ENCODE measurements at places on chromosomes 1 and 21.

- no peak for DNase-seq
Measured at GRCh38 chr21:45599146-45599581, 44.4 kb upstream of the PCBP3 start.

GRCh38 chr1:170503665-170504064 lies 28.3 kb upstream of the GORAB start:
- no peak for DNase-seq

DNA sequence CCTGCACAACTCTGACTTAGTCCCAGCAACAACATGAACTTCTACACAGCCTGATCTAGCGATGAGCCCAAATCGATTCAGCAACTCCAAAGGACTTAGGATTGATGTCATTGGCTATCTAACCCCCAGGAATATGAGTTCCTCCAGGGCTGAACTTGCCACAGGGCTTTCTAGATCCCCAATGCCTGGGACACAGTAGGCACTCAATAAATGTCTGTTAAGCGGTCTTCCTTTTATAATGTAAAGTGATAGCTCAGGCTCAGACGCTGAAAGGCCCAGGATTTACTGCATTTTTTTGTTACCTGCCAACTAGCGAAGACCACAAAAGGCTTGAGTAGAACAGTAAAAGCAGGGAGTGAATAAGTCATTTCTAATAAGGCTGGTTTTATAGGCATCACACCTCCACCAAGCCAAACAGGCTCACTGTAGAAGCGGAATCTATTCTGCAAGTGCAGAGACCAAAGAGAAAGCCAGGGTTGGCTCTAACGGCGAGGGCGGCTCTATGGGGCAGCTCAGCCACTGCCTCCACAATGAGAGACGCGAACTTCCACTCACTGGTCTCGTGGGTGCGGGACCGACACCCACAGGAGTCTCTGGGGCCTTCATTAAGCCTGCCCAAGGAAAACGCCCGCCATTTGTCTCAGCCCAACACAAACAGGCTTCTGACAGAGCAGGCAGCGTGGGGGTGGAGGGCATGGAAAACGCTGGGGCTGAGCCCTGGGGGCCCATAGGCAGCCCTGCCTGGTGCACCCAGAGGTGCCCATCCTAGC lies 52.0 kb downstream of the HLCS start:
- no peak for DNase-seq

DNA sequence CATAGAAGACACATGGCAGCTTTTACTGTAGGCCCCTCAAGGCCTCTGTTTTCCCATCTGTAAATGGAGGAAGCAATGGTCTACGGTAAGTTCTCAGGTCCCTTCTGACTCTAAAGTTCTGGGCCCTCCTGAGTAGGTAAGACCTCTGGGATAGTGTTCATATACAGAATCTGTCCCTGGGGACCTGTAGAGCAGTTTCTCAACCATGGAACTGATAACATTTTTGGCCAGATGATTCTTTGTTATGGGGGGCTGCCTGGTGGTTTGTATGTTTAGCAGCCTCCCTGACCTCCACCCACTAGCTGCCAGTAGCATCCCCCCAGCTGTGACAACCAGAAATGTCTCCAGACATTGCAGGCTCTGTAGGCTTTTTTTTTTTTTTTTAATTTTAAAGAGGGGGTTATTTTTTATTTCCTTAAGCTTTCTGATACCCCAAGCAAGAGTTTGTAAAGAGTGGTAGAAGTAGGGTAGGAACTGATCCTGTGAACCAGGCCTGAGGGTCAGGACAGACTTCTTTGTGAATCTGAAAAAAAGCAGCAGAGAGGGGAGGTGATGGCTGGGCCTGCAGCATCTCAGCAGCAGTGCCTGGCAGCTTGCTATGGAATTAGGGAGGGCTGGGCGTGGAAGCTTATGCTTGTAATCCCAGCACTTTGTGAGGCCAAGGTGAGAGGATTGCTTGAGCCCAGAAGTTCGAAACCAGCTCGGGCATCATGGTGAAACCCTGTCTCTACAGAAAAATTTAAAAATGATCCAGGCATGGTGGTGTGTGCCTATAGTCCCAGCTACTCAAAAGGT lies 20.2 kb upstream of the TCEA3 start:
- DNase-seq = no peak

GRCh38 chr1:62109124-62109523 lies 85.5 kb upstream of the L1TD1 start:
- no peak for DNase-seq

- DNase-seq = no peak
Measured at GRCh38 chr21:43991447-43991991, 20.6 kb upstream of the TRAPPC10 start.

DNA sequence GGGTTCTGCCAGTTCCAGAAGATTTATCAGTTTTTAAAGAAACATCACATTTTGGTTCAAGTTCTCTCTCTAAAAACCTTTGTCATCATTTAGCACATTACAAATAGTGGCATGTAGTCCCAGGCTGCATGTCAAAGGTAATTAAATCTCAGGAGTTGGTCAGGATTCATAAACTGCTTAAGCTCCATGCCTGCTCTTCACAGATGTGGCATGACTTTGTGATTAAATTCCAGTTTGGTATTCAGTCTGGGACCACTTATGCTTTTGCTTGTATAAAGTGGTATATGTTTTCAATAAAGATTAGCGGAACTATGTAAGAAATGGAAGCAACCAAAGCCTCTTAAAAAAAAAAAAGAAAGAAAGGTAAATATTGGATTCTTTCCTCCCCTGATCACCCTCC lies 408.0 kb downstream of the DISC1 start:
- no peak for DNase-seq

DNA sequence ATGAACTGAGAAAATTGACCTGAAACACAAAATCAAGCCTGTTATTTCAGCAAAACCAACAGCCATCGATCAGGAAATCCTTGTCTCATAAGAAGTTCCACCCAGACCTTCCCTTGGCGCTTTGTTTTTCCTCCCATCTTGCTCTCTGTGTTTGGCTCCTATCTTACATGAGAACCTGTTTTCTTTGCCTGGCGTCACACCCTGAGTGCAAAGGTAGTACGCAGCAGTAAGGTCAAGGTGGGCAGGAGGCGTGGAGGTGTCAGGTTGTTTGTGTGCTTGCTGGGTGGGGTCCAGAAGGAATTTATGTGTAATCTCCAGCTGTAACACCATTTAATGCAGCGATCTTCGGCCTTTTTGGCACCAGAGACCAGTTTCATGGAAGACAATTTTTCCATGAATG lies 50.5 kb downstream of the C1orf21 start:
- no peak for DNase-seq

GRCh38 chr1:229334716-229335115 lies 8.1 kb downstream of the CCSAP start:
- DNase-seq = no peak

GRCh38 chr21:37547615-37548200 lies 181.1 kb downstream of the DYRK1A start:
- no peak for DNase-seq

DNA sequence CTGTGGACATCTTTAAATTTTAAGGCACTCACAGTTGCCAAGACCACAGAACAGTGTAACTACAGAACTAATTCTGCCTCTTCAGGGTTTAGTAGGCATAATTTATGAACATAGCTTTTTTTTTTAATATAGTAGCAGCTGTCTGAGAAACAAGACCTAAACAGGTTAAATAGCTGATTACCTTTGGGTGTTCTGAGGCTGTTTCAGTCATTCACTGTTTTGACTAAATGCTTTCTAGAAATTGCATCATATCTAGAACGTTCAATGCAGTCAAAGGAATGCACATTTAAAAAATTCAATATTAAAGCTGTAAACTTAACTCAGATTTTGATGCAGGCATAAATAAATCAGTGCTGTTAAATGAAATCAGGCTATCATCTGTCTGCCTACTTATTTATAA lies 101.6 kb downstream of the BRINP3 start:
- DNase-seq = no peak
